ENCODE measurements at places on chromosomes 11 and 22. TPM values are rescaled to one million over a fixed set of nuclear protein-coding genes. Genes with fewer than 3 reads are reported as not detected.

- no peak overlapping the region for H3K27ac ChIP-seq
- H3K4me1 ChIP-seq = no peaks in the 10 kb centered on the region
- H3K36me3 ChIP-seq = no peaks in the 10 kb centered on the region
- H3K4me3 ChIP-seq = no peak overlapping the region
- H3K27me3 ChIP-seq = no peaks in the 10 kb centered on the region
These were observed 1082.5 kb downstream of the BRD1 start for GRCh38 chr22:48744967-48745841.

GRCh38 chr11:64233913-64234586, at the start of gene VEGFB:
Gene VEGFB, plus strand, starts transcription at chr11:64234584. Its CDS starts 250 bp downstream, at chr11:64234834.
- peaks cover 12% of the 10 kb centered on the region for H3K36me3 ChIP-seq
- peak within 1 kb of the TSS; percentile 79 for H3K27ac ChIP-seq
- H3K4me3 ChIP-seq = peak within 1 kb of the TSS; percentile 66
- no peaks in the 10 kb centered on the region for H3K27me3 ChIP-seq

DNA sequence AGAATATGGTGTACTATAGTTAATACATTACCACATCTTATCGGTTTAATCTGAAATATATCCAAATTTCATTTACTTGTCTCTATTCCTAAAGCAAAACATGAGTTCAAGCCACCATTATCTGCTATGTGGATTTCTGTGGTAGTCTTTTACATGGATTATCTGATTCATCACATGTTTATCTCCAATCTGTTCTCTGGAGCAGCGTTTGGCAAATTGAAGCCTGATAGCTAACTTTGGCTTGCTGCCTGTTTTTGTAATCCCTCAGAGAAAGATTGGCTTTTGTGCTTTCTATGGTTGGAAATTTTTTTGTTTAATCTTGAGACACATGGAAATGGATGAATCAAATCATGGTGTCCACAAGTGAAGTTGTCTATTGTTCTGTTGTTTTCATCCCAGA, 274.3 kb downstream of the JRKL start:
- no peaks in the 10 kb centered on the region for H3K36me3 ChIP-seq
- DNase-seq = no peak
- H3K4me3 ChIP-seq = no peak overlapping the region
- H3K27ac ChIP-seq = no peak overlapping the region
- H3K4me1 ChIP-seq = no peaks in the 10 kb centered on the region

GRCh38 chr11:78069465-78069864, 5.8 kb downstream of the THRSP start:
- peaks cover 6% of the 10 kb centered on the region for H3K36me3 ChIP-seq
- DNase-seq = no peak
- no peak overlapping the region for H3K4me3 ChIP-seq
- no peaks in the 10 kb centered on the region for H3K27me3 ChIP-seq
- no peak overlapping the region for H3K27ac ChIP-seq

- no peaks in the 10 kb centered on the region for H3K27me3 ChIP-seq
- no peak overlapping the region for H3K27ac ChIP-seq
- no peak for DNase-seq
- H3K4me1 ChIP-seq = no peaks in the 10 kb centered on the region
- no peak overlapping the region for H3K4me3 ChIP-seq
These were observed 36.7 kb downstream of the SHISAL1 start for GRCh38 chr22:44276041-44276440.

DNA sequence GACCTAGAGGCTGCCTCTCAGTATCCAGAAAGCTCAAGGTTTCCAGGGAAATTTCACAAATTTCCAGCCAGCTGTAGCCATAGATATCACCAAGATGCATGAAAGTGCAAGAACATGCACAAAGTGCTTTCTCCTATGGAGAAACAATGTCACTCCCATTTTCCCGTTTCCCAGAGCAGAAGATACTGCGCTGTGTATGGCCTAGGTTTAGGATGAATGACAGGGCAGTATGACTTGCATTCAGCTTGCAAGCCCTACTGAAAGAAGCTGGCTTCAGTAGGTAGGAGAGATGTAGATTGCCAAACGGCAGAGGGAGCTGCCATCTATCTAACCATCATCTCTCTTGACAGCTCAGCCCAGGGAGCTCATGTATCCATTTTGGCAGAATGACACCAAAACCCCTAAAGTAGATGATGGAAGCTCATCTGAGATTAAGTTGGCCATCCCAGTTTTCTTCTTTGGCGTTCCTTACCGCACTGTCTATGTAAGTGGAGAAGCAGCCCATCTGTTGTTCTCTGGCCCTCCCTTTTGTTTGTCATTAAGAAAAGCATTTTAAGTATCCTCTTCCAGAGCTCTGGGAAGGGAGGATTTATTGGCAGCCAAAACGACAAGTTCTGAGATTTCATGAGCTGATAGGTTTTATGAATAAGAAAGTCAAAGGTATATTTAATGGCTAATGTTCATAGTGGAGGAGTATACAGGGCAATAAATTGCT, 4.6 kb downstream of the TECTA start:
- no peaks in the 10 kb centered on the region for H3K4me1 ChIP-seq
- H3K4me3 ChIP-seq = no peak overlapping the region
- no peaks in the 10 kb centered on the region for H3K36me3 ChIP-seq

Gene CTSF
- 59.0 TPM for total RNA-seq

Gene MS4A7
- total RNA-seq = 6.1 TPM

Gene DDTL
- total RNA-seq = 1.4 TPM

Gene ROM1
- total RNA-seq = 5.6 TPM

Measured in thyroid gland (tissue), 4 donors.